ENCODE measurements at places on chromosomes 5 and 9. TPM values are rescaled to one million over a fixed set of nuclear protein-coding genes. Genes with fewer than 3 reads are reported as not detected.

DNA sequence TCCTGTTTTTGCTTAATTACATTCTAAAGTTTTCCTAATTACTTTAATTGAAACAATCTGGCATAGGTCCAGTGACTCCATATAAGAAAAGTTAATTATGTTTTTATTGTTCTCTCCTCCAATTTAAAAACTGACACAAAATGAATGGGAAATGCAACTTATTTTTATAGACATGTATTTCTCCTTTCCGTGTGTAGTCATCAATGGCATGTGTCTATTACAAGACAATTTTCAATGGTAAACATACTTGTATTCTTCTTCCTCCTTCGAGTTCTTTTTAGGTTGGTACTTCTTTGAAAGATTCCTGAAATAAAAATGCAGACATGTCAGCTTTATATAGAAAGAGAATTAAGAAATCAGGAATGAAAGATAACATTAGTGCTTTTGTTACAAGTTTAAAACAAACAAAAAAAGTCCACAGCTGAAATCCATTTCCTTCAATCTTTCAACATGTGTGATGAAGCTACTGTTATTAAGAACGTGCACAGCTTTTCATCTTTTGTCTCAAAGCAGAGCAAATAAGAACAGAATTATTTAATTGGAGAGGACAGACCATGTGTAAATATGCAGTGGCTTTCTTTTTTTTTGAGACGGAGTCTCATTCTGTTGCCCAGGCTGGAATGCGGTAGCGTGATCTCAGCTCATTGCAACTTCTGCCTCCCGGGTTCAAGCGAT is 63.8 kb downstream of the FNBP1 start:
- DNase-seq, result no peak
- no peaks in the 10 kb centered on the region for H3K27me3 ChIP-seq
- H3K4me3 ChIP-seq, result peak overlapping the region; percentile 70
- peak overlapping the region; percentile 83 for H3K27ac ChIP-seq
- H3K4me1 ChIP-seq, result peaks cover 50% of the 10 kb centered on the region
- H3K36me3 ChIP-seq, result peaks cover 28% of the 10 kb centered on the region

GRCh38 chr5:53438486-53439472 is 41.6 kb upstream of the FST start:
- H3K4me1 ChIP-seq, result no peaks in the 10 kb centered on the region
- DNase-seq, result no peak
- peaks cover 3% of the 10 kb centered on the region for H3K27me3 ChIP-seq
- H3K4me3 ChIP-seq, result no peak overlapping the region
- H3K36me3 ChIP-seq, result no peaks in the 10 kb centered on the region

DNA sequence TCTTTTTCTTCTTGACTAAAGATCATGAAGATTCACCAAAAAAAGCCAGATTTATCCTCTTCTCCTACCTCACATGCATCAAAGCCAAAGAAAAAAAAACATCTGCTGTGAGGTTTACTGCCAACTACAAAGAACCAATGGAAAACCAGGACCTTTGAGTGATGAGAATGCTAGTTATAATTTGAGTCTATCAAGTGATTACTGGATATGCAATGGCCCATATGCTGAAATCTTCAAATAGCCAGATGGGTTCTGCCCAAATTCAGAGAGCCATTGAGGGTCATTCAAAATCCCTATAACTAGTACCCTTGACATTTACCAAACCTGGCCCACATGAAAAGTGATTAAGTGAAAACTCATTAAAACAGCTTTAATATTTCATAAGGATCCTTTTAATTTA is 78.4 kb upstream of the ACO1 start:
- no peak overlapping the region for H3K27ac ChIP-seq
- no peak for DNase-seq
- H3K4me1 ChIP-seq, result no peaks in the 10 kb centered on the region
- H3K27me3 ChIP-seq, result peaks cover 2% of the 10 kb centered on the region

DNA sequence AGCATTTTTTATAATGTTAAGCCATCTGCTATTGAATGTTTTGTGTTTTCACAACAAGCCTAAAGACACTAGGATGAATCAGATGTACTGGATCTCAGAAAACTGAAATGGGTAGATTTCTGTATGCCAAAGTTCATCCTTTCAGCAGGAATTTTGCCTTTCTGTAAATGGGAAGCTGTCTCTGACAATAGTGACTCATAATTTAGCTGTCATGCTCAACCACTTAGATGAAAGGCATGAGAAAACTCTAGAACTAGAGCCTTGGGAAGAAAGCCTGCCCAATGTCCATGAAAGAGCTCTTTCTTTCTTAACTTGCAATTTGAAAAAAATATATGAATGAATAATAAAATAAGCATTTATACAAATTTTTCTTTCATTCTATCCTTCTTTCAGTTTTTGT is 616.0 kb upstream of the EDIL3 start:
- no peak for DNase-seq
- no peaks in the 10 kb centered on the region for H3K27me3 ChIP-seq
- H3K27ac ChIP-seq, result no peak overlapping the region

DNA sequence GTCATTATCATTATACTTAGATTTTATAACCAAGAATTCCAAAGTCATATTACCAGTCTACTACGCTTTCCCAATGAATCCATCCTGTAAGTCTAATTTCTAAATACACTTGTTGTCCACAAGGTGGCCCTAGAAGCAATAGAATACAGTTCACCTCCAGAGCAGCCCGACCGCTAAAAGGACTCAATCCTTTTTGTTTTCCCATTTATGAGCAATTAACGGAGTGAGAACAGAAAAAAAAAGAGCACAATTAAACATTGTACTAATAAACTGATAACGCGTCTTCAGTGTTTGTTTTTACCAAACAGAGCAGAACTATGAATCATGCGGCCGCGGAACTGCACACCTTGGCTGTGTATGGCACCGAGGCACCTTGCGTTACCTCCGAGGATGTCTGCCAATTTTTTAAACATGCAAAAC is 160.7 kb upstream of the DAPK1 start:
- no peaks in the 10 kb centered on the region for H3K36me3 ChIP-seq
- H3K27me3 ChIP-seq, result peaks cover 4% of the 10 kb centered on the region
- no peak overlapping the region for H3K27ac ChIP-seq

HTR4 gene
- not detected for polyA plus RNA-seq

SHISAL2B gene
- not detected for polyA plus RNA-seq
